ENCODE measurements at places on chromosomes 16 and 17.

- no peak for DNase-seq
Measured at GRCh38 chr16:55256412-55257016, 67.5 kb upstream of the IRX6 start.

GRCh38 chr17:32317353-32317752 is 24.6 kb downstream of the C17orf75 start:
- DNase-seq, result no peak

GRCh38 chr16:76222853-76223252 is 54.3 kb upstream of the CNTNAP4 start:
- DNase-seq, result no peak

- no peak for DNase-seq
Measured at GRCh38 chr17:22267019-22267418, 574.7 kb downstream of the KCNJ18 start.

GRCh38 chr17:36027761-36028160 is 10.0 kb upstream of the CCL23 start:
- no peak for DNase-seq

GRCh38 chr16:26348095-26348494 is 656.3 kb downstream of the HS3ST4 start:
- no peak for DNase-seq

DNA sequence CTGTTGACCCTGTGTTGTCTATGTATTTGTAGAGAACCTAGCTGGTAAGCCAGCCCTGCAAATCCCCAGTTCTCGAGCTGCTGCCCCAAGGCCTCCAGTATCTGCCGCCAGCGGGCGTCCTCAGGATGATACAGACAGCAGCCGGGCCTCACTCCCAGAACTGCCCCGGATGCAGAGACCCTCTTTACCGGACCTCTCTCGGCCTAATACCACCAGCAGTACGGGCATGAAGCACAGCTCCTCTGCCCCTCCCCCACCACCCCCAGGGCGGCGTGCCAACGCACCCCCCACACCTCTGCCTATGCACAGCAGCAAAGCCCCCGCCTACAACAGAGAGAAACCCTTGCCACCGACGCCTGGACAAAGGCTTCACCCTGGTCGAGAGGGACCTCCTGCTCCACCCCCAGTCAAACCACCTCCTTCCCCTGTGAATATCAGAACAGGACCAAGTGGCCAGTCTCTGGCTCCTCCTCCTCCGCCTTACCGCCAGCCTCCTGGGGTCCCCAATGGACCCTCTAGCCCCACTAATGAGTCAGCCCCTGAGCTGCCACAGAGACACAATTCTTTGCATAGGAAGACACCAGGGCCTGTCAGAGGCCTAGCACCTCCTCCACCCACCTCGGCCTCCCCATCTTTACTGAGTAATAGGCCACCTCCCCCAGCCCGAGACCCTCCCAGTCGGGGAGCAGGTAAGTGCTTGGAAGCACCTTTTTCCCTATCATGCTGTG is 23.1 kb upstream of the CDC6 start:
- no peak for DNase-seq

- DNase-seq, result no peak
Measured at GRCh38 chr16:11957591-11958395, 7.2 kb upstream of the TNFRSF17 start.

DNA sequence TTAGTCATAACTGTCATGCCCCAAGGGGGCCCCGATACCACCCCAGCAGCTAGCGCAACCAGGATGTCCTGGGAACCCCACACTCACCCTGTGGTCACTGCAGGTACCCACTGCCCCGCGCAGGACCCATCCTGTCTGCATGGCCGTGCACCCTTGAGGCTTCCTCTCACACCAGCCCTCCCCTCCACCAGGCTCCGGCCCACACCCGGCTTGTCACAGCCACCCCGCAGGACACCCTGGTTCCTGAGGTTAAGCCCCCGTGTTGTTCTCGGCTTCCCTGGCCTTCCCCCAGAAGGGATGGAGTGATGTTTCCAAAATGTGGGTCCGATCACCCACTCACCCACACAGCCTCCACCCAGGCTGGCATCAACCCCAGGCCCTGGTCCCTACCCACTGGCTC is 7.5 kb downstream of the DNASE1L2 start:
- DNase-seq, result no peak

DNA sequence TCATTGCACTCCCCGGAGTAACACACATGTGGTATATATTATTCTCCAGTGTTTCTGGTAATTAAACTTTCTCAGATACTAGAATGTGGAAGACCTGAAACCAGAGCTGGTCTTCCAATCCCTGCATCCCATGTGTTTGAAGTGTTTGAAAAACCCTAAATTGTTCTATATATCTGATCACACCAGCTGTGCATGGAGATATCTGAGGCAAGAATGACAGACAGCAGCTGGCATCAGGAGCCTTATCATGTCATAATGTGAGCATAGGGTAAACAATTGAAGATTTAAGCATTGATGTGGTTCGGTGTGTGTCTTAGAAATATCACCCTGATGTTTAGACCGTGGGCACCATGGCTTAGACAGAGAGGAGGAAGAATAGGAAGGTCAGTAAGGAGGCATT is 251.0 kb downstream of the CDH11 start:
- DNase-seq, result no peak

- DNase-seq, result no peak
Measured at GRCh38 chr16:22265351-22265750, 31.9 kb upstream of the POLR3E start.

- DNase-seq, result no peak
Measured at GRCh38 chr17:17448076-17448475, 28.7 kb upstream of the MED9 start.

DNA sequence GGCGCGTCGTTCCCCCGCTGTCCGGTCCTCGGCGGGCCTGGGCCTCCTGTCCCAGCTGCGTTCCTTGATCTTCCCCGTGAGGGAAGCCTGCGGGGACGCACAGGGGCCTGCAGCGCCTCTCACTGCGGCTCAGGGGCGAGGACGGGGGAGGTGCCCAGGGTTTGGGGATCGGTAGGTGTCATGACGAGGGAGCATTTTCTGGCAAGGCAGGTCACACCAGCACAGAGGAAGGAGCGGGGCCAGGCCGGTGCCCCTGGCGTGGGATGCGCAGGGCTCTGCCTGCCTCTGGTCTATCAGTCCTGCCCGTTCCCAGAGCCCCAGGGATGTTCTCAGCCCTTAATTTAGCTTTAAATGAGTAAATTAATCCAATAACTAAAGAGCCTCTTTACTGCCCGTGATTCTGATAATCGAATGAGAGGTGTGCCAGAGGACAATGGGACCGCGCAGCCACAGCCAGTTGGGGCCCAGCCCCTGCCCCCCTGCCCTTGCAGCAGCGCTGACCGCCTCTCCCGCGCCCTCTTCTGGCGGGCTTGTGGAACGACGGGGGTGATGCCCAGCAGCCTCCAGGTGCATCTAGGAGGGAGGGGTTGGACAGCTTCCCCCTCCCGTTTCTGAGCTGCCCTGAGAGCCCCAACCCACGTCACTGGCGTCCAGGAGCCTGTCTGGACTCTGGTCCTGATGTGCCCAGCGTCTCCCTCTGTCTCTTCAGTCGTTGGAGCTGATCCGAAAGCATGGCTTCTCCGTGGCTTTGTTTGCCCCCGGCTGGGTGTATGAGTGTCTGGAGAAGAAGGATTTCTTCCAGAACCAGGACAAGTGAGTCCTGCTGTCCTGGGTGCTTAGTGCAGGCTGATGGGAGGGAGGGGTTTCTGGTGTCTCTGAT is 7.9 kb downstream of the ENGASE start:
- DNase-seq, result no peak

DNA sequence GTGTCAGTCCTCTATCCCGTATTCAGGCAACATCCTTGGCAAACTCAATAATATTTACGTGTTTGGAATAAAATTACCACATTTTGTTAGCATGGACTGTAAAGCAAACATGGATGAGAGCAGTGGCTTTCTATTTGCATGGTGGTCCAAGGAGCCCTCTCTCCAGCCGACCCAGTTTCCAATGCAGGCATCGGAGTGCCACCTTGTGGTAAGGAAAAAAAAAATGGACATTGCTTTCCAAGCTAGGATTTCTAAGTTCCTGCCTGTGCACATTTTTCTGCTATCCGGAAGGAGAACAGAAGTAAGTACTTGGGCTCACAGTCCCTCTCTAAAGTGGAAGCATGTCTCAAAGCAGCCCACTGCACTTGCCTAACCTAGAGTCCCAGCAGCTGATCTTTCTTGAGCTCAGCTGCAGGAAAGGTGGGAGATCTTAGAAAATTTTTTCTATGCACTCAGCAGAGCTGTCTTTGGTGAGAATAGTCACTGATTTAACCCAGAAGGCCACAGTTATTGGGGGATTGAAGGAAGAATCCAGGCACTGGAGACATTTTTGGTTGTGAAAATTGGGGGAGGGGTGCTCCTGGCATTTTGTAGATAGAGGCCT is 46.0 kb upstream of the ERCC4 start:
- DNase-seq, result no peak

DNA sequence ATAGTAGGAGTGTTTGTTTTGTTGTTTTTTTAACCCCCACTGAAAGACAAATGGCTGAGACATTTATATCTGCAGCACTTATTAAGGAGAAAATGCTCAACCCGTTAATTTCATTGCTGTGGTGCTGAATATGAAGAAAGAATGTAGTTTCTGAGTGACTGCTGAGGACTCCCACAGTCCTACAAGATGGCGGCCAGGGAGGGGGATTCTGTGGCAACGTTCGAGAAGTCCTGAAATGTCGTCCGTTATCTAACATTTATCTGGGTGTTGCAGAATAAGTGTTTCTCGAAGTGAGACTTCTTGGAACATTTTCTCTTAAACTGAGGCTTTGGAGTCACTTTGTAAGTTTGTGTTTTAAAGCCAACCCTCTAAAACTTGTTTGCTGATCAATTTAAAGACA is 530.4 kb downstream of the XYLT1 start:
- no peak for DNase-seq

DNA sequence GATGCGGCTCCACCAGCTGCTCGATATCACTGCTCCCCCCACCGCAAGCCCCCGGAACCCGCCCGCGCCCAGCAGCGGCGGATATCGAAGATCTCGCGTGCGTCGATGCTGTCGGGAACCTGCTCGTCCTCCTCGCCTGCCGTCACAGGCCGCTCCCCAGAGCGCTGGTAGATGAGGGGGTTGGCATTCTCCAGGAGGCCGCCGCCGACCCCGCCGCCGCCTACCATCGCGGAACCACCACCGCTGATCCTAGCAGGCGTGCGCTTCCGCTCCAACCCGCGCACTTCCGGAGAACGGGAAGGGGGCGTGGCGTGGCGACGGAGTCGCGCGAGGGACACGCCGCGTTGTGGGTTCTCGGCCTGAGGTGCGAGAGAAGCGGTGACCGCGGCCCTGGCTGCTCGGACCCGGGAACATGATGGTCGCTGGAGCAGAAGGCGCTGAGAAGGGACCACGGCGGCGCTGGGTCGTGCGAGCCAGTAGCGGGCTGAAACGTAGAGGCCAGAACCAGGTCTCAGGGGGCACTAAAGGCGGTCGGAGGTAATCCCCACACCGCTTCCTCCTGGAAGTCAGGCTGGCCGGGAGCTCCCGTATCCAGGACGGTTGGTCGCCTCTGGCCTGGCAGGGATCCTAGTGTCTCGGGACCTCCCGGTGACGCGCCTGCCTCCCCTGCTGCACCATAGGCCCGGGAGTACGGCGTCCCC is at the start of gene CIAO2B:
Gene CIAO2B (minus strand): TSS at position 265 of the 701 bp plus-strand sequence. CDS start 38 bp downstream, at position 227.
- peak; percentile 85 for DNase-seq

GRCh38 chr17:69207151-69207550 is 21.5 kb downstream of the ABCA10 start:
- no peak for DNase-seq

GRCh38 chr17:75595284-75595919 is 7.8 kb downstream of the MYO15B start:
- DNase-seq, result no peak

DNA sequence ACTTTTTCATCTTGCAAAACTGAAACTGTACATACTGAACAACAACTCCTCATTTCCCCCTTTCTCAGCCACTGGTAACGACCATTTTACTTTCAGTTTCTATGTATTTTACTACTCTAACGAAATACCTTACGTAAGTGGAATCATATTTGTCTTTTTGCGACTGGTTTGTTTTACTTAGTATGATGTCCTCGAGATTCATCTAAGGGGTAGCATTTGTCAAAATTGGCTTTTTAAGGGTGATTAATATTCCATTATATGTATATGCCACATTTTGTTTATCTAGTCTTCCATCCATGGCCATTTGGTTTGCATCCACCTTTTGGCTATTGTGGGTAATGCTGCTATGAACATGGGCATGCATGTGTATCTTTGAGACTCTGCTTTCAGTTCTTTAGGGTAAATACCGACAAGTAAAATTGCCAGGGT is 10.4 kb downstream of the KPNB1 start:
- no peak for DNase-seq

GRCh38 chr17:75155191-75155601 is 884 bp upstream of the JPT1 start:
- no peak for DNase-seq
